NCI-H526 treated with DMSO at 0.1 percent for 48 hours (cell line): ENCODE measurements at places on chromosomes 6 and 20.

GRCh38 chr6:22214314-22214713 lies 82.5 kb downstream of the PRL start:
- DNase-seq: no peak

GRCh38 chr6:149476789-149477455 lies 7.9 kb downstream of the ZC3H12D start:
- DNase-seq: no peak

GRCh38 chr6:70221025-70221714 lies 81.7 kb downstream of the COL9A1 start:
- DNase-seq: peak; percentile 52

DNA sequence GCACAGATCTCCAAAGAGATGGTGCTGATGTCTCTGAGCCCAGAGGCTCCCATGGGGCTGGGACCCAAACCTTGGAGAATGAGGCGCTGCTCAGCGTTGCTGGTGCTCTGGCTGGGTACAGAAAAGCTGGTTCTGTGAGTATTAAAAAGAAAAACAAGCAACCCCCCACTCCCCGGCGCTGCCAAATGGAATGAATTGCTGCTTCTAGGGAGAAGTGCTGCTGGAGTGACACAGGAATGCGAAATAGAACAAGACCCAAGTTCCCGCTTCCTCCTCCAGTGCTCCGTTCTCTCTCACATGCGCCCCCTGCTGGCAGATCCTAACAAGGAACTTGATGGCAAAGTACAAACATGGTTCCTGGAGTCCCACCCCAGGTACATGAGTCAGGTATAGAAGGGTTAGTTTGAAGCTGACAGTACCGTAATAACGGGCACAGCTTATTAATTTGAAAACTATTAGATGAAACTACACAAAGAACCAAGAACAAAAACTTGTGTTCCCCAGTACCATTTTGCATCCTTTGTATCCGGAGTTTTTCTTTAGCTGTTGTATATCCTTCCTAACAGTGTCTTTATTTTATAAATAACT lies 2.1 kb upstream of the DDX27 start:
- DNase-seq: peak; percentile 88

- DNase-seq: no peak
These were observed 16.3 kb upstream of the FAM8A1 start for GRCh38 chr6:17583811-17584210.

- no peak for DNase-seq
These were observed 113.0 kb downstream of the GMDS start for GRCh38 chr6:2132416-2132815.

- DNase-seq: no peak
These were observed 577.9 kb downstream of the TFAP2B start for GRCh38 chr6:51396583-51396982.

DNA sequence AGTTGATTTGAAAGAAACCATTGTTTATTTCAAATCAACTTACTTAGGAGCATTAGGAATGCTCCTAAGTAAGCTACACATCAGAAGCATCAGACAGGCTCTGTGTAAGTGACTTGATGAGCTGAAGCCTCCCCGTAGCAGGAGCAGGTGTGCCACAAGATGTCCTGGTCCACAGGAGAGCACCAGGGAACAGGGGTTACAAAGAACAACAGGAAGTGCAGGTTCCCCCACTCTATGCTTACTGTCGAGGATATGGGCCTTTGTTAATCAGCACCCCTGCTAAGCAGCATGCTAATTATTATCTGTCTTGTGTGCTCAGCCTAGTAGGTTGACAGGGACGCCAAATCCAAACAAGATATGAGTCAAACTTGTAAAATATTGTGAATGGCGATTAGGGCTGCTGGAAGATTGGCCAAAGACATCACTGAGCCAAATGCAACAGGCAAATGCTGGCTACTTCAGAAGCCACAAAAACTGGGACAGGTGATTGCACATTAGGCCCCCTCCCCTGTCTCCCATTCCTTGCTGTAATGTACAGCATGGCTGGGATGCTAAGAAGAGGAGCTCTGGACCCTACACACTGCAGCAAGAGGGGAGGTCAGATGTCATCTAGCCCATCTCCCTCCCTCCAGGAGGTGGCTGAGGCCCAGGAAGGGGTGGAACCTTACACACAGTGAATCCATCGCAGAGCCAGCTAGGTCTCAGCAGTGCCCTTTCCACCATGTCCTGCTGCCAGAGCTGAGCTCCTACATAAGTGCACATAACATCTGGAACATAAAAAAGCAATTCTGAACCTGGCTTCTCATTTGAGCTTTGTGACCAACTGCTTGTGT lies 939 bp downstream of the TGM3 start:
- DNase-seq: no peak

- DNase-seq: no peak
These were observed 39.1 kb upstream of the ANKRD60 start for GRCh38 chr20:58267389-58268215.

GRCh38 chr6:72703093-72703492 lies 81.2 kb downstream of the KCNQ5 start:
- no peak for DNase-seq

DNA sequence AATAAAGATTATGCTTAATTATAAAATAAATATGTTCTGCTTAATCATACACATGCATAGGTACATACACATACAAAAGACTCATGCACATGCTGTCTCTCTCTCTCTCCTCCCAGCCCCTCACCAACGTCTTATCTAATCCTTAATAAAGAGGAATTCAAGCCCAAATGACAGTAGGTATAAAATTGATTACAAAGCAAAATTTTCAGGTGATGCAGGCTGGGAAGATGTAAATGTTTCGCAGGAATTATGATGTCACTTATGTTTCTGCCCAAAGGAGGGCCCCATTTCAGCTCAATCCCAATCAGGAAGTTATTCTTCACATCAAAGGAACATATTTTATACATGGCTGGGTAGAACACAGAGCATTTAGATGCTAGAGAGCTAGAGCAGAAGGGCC lies 284.6 kb upstream of the ID4 start:
- DNase-seq: no peak

DNA sequence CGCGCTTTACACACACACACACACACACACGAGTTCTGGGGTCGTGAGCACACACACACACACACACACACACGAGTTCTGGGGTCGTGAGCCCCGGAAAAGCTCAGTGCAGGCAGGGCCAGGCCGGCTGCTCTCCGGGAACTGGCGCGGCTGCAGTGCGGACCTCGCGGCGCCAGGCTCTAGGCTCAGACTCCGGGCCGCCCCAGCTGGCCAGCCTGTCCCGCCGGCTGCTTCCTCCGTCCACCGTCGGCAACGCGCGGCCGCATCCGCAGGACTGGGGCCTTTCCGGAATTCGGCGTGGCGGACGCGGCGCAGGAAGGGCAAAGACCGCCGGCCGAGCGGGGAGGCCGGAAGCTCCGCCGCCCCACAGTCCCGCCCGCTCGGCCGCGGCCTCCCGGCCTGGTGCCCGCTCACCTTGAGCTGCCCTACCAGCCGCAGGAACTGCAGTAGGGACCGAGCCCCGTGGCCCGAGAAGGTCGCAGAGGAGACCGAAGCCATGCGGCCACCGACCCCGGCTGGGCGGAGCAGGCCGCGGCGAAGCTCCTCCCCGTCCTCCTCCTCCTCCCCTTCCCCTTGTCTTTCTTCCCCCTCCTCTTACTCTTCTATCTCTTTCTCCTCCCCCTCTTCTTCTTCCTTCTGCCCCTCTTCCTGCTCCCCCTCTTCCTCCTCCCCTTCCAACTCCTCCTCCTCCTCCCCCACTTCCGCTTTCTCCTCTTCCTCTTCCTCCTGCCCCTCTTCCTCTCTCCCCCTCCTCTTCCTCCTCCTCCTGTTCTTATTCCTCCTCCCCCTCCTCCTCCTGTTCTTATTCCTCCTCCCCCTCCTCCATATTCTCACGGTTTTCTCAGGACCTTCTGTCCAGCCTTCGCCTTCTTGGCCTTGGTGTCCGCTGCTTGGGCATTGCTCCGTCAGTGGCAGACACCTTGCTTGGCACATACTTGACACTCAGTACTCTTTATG lies at the start of gene HDDC2:
HDDC2 (minus strand) TSS at position 533 of the 957 bp plus-strand sequence; CDS start at position 498, 35 bp downstream.
- peak; percentile 17 for DNase-seq

DNA sequence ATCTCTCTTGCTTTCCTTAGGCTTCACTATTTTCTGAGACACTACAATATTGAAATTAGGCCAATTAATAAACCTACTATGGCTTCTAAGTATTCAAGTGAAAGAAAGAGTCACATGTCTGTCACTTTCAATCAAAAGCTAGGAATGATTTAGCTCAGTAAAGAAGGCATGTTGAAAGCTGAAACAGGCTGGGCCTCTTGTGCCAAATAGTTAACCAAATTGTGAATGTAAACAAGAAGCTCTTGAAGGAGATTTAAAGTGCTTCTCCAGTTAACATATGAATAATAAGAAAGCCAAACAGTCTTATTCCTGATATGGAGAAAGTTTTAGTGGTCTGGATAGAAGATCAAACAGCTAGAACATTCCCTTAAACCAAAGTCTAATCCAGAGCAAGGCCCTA lies 236.3 kb downstream of the OTOR start:
- no peak for DNase-seq

GRCh38 chr6:108687921-108688320 lies 127.2 kb downstream of the FOXO3 start:
- DNase-seq: no peak

DNA sequence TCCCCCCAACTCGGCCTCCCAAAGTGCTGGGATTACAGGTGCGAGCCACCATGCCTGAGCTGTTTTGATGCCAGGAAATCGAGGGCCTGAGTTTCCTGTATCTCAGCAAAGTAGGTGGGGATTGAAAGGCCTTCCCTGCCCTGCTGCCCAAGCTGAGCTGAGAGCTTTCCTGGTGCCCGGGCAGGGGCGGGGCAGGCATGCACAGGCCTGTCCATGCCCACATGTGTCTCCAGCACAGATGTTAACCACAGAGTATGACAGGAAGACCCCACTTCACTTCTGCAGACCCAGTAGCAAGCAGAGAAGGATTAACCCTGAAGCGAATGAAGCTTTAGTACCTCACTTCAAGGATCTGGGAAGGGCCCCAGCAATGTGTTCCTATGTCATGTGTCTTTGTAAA lies 66.0 kb downstream of the GPR6 start:
- no peak for DNase-seq

DNA sequence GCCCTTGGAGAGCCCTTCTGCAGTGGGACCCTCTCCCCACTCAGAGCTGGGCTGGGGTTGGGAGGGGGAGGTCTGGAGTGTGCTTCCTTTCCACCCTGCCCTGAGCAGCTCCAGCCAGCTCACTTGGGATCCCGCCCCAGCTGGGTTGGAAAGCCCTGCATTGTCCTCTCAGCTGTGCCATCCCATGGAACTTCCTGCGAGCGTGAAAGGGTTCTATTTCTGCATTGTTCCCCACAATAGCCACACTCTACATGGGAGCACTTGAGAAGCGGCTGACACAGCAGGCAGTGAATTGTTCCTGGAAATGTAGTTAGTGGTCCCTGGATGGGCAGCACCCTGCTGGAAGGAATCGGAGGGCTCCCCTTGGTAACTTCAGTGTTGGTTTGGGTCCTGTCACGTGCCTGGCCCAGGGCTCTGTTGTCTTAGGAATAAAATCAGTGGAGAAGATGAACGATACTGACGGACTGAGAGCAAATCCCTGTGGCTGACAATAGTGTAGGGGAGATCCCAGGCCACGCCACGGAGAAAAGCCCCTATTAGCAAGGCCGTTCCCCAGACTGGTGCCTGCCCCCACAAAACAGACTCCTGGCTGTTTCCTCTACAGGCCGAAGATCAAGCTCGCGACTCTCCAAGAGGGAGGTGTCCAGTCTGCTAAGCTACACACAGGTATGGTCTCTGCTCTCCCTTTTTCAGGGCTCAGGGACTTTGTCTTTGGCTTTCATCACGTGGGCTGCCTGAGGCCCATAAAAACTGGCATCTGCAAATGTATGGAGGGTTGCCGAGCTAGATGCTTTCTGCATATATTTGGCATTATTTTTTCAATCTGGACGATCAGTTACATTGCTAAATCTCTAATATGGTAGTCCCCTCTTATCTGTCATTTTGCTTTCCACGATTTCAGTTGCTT lies 18.8 kb downstream of the DNMT3B start:
- no peak for DNase-seq

DNA sequence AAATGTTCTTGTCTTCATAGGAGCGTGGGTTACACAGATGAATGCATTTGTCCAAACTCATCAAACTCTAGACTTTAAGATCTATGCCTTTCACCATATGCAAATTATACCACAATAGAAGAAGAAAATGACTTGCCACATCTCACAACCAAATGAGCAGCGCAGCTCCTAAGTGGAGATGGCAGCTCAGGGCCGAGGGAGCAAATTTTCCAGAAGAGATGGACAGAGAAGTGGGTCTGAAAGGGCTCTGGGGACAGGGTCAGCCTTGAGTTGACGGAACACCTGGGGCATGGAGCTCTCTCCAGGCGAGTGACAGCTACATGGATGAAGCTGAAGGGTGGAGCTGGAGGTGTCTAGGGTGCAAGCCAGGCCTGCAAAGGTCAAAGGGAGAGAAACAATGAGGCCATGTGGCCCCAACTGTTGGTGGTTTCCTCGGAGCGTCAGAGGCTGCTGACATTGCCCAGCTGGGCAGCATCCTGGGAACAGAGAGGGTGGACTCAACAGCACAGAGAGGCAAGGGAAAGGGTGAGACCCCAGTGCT lies 228.3 kb downstream of the NRN1 start:
- DNase-seq: no peak

- DNase-seq: no peak
These were observed 16.5 kb downstream of the ELOVL2 start for GRCh38 chr6:11027565-11028110.

DNA sequence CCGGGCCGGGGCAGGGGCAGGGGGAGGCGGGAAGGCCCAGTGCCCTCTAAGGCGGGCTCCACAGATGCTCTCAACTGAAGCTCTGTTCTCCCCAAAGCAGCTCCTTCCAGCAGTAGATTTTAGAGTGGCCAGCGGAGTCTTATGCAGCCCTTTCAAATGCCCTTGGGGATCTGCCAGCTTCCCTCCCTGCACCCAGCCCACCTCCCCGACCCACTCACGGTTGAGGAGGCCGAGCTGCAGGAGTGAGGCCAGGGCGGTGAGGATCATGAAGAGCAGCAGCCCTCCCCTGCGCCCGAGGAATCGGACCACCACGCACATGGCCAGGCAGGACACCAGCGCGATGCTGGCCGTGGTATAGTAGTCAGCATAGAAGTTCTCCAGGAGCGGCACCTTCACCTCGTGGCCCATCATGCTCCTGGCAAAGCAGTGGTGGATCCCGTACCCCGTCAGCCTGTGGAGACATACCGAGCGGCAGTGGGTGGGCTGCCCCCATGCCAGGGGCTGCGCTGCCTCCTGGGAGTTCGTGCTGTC lies 28.0 kb downstream of the PSMG4 start:
- no peak for DNase-seq

DNA sequence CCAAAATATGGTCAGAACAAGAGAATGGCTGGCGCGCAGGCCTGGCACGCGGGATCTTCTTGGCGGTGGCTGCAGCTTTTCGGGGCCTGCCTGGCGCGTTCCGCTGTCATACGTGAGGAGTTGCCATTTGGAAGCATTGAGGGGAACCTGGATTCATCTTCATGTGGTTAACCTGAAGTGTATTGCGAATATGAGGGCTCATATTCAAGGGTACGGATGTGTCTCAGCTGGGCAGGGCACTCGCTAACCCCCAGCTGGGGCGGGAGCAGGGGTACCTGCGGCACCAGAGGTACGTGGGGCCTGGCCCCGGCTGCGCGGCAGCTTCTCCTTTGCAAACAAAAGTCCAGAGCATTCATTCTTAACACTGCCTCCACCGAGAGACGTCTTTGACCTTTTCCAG lies 605.6 kb downstream of the QKI start:
- DNase-seq: no peak

GRCh38 chr6:113888956-113889630 lies 31.9 kb downstream of the MARCKS start:
- DNase-seq: no peak
